ENCODE measurements at places on chromosomes 7 and 10.

DNA sequence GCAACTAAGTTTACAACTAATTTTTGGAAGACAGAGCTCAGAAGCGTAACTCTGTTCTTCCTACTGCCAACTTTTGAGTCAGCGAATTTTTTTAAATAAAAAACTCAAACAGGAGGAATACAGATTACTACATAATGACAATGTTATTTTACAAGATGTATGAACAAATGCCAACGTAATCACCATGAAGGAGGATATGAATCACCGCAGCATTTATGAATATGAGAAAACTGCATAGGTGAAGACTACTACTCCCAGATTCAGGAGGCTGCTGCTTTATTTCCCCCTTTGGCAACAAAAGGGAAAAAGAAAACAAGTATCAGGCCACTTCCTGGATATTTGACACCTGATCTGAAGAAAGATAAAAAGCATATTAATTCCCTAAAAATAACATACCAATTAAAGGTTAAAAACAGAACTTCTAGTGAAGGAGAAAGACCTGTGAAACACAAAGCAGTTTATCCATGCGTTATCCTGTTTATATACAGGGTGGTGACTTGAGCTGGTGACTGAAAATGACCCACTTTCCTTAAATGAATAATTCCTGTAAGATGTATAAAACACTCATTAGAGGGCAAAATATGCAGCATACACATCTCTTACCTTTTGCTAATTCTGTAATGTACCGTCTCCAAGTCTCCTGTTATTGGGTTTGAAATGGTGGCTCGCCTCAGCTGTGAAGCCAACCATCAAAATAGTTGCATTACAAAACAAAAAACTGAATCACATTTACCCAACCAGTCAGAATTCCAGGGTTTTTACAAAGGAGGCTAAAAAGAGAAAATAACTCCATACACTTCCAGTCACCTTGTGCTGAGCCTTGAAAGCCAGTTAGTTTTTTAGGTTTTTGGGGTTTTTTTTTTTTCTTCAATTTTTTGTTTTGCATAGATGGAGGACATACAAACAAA lies 52.0 kb downstream of the P4HA1 start:
- no peak for DNase-seq

DNA sequence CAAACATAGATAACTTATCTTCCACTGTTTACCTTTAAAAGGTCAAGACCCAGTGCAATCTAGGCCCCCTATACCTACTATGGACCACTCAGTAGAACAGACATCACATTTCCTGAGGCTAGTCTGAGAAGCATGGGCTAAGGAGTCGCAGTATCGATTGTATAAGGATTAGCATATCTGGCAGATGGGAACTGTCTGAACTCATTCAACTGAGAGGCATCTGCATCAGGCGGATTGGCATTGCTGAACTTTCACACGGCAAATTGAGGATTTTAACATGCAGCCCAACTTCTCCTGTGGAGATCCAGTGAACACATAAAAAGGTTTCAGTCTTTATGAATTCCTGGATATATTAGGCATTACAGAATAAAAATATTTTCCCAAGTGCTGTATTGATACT lies 89.1 kb upstream of the LRGUK start:
- DNase-seq, result no peak

GRCh38 chr10:20630092-20630643 lies 266.9 kb downstream of the NEBL start:
- no peak for DNase-seq

GRCh38 chr7:100804681-100805431 lies 22.5 kb downstream of the EPHB4 start:
- no peak for DNase-seq

GRCh38 chr7:149633976-149634945 lies 136.7 kb upstream of the ZNF746 start:
- DNase-seq, result no peak

DNA sequence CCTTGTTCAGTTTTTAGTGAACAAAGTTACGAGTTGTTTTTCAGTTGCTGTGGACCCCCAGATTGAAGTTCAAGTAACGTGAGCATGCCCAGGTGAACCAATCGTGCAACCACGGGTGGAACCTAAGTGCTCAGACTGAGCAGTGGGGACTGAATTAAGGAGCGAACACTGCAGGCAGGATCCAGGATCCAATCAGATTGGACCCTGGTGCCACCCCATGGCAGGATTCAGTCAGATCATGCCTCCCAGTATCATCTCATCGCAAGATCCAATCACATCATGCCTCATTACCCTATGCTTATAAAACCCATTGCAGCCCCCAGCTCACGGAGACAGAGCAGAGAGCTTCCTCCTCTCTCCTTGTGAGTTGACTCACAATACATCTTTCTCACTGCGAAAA lies 80.9 kb downstream of the PFKFB3 start:
- DNase-seq, result no peak

DNA sequence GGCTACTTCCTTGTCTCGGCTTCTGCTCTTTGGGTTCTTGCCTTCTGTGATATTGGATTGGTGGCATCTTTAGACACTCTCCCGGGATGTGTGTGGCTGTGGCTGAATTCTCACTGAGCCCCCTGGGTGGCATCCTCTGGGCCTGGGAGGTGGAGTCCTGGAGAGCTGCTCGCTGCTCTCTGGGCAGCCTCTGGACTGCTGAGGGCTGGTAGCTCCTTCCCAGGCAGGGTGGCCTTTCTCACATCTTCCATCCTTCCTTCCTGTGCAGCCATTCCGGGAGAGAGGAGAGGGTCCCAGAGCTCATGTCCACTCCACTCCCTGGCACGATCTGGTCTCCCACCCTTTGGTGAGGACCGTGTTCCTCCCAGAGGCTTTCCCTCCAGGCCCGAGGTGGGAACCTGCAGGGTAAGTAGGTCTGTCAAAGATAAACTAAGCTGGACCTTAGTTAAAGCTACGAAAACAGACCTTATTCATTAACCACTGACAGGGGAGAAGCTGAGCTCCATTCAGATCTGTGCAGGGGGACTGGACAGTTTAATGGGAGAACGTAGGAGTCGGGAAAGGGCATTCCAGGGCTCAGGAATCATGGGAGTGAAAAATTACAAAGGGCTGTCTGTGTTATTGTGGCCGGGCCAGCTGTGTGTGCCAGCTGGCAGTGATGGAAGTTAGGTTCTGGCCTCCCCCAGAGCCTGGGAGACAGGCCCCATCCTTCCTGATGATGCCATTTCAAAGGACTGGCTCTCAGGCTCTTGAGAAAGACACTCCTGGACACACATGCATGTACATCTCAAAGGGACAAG lies 8.7 kb downstream of the ATP6V0E2 start:
- DNase-seq, result peak; percentile 81

- no peak for DNase-seq
Observed at GRCh38 chr10:7545792-7546191, 121.0 kb downstream of the ITIH5 start.

- DNase-seq, result no peak
Observed at GRCh38 chr10:89175816-89176215, 31.3 kb downstream of the CH25H start.

GRCh38 chr7:148556892-148557291 lies 33.7 kb upstream of the C7orf33 start:
- no peak for DNase-seq

DNA sequence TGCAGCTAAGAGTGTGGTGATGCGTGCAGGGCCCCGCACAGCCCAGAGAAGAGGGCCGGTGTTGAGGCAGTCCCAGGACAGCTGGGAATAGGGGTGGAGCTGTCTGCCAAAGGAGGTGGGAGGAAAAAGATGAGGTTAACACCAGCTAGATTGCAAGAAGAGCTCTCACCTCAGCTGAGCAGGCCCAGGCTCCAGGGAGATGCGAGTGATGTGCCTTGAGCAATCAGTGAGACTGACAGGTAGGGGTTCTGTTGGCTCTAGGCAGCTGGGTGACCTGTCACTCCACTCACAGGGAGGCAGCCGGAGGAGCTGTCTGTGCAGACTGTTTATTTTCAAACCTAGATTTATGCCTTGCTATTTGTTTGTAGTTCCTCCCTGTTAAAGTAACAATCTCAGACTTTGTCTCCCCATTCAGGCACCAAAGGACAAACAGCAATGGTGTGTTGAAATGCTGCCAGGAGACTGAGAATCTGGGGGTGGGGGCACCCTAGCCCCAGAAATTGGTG lies 205.1 kb upstream of the CXCL12 start:
- DNase-seq, result no peak

DNA sequence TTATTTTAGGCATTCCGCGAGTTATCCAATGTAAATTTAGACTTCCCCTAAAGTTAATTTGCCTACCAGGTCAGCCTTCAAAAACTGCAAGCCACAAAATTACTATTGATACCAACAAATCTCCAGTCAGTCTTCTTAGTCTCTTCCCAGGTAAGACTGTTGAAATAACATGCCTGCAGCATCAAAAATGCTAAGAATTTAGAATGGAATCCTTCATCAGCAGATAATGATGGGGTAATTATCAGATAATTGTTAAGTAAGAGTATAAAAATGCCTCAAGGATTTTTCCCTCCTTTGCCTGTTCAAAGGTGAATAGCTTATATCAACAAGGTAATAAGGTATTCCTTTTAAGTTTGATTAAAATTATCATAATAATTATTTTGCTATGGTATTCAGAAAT lies 228.5 kb downstream of the BBS9 start:
- DNase-seq, result no peak

DNA sequence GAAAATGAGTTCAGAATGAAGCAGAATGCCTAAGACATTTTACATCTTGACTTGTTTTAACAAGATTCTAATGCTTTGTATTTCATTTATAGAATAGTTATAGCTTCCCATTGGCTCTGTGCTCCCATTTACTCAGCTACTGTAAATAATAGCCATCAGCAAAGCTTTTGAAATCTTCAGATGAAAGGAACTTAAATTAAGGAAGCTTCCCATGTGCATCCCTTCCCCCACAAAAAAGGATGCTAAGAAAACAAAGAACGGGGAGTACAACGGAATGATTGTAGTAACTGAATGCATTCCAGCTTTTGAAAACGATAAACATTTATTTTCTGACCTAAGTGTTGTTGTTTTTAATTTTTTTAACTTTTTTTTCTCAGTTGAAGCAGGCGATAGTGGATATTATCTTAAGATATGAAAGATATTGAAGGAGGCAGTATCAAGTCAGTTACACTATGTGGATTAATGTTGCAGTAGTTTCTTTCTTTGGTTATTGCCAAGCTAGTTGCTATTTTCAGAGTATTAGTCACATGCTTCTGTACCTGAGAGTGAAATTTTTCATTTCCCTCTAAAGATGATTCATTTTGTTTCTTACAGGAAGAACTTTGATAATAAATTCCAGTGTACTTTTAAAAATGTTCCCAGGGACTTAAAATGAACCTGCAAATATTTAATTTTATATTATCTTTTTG lies 129.2 kb downstream of the KCND2 start:
- DNase-seq, result no peak

- DNase-seq, result no peak
Observed at GRCh38 chr7:111067251-111067650, 23.7 kb upstream of the LRRN3 start.

- DNase-seq, result no peak
Observed at GRCh38 chr7:451255-452225, 68.1 kb downstream of the PDGFA start.

DNA sequence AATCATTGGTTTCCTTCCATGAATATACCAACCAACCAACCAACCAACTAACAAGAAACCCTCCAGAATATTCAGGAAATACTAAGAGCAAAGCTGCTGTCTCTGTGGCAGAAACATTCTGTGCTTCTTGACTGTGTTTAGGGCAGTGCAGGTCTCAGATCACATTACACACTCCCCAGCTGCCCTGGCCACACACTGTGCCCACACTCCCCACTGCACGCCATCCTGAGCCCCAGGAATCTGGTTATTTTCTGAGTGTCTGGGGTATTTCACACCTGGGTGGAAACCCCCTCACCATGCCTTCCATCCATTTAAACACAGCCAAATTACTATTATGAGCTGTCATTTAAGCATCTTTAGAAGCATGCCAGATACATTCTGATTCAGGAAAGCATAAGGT lies 183.7 kb upstream of the ANK3 start:
- no peak for DNase-seq

GRCh38 chr10:132459301-132460003 lies 62.5 kb downstream of the PWWP2B start:
- no peak for DNase-seq

- no peak for DNase-seq
Observed at GRCh38 chr10:93436591-93437085, 45.5 kb downstream of the MYOF start.

DNA sequence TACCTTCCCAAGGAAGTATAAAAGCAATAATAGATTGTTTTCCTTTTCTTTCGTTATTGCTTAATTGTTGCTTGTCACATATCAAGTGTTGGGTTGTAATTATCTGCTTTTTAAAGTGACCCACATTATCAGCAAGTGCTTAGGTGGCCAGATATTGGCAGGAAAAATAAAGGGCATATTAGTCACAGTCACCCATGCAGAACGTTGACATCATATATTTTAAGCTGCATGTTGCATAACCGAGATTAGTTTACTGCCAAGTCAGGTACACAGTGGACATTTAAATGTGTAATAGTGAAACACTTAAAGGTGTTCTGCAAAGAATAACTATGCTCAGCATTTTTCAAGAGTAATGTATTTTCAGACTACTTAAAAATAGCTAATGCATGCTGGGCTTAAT lies 11.4 kb downstream of the NEBL start:
- no peak for DNase-seq

- DNase-seq, result no peak
Observed at GRCh38 chr7:108002726-108003598, at the start of gene LAMB1. Gene LAMB1, minus strand, starts transcription at chr7:108003161. Its CDS starts 276 bp downstream, at chr7:108002885.

GRCh38 chr7:27608776-27609495 lies 53.7 kb downstream of the HIBADH start:
- DNase-seq, result no peak

DNA sequence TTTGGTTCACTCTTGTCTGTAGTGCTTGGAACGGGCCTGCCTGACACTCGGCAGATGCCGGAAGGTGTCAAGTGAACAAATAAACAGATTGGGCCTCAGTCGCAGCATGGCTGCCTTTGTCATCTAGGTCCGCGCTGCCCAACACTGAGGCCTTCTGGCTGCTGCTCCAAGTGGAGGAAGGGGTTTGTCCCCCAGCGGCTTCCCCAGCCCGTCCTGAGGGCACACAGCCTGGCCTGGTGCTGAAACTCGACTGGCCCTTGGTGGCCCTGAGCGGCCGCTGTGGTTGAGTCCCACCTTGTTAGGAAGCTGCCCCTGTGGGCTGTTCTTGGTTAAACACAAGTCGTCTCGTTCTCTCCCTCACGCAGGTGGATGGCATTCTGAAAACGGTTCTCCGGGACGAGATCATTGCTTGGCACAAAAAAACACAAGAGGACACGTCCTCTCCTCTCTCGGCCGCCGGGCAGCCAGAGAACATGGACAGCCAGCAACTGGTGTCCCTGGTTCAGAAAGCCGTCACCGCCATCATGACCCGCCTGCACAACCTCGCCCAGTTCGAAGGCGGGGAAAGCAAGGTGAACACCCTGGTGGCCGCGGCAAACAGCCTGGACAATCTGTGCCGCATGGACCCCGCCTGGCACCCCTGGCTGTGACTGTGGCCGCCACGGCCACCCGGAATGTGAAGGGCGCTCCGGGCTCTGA lies 132.1 kb downstream of the SMURF1 start:
- DNase-seq, result no peak

GRCh38 chr10:132030898-132031463 lies 34.8 kb upstream of the JAKMIP3 start:
- DNase-seq, result no peak

DNA sequence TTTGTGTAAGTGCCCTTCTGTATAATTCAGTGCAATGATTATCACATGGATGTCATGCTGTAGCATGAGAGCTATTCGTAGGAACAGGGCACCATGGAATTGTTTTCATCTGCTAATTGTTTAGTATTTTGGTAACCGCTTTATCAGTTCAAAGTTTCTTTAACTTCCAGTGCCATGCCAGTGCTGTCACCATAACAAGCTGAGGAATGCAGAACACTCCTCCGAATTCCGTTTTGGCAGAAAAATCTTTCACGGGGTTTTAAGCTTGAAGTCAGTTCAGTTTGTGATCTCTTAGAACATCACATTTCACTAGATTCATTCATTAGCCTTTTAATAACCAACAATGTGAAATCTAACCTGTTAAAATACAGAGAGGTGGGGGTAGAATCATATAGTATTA lies 117.2 kb upstream of the SEMA3C start:
- DNase-seq, result no peak
